AG09319 (cell line): ENCODE measurements at places on chromosomes 12 and 14.

- peak; percentile 63 for DNase-seq
Measured at GRCh38 chr14:100030452-100031153, 34.6 kb upstream of the EVL start.

- DNase-seq: no peak
Measured at GRCh38 chr12:8847435-8847834, 25.0 kb downstream of the A2ML1 start.

DNA sequence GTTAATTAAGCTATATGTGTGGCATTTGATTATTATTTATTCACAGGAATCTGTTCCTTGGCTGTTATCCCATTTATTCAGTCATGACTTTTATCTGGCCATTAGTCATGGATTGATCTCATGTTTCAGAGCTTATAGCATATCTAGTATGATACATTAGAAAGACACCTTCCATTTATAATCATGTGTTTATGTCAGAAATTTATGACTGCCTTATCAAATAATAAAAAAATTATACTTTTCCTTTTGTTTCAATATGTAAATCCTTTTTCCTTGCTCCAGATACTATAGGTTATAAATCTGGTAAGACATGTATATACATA lies 248.0 kb upstream of the PDE3A start:
- no peak for DNase-seq

DNA sequence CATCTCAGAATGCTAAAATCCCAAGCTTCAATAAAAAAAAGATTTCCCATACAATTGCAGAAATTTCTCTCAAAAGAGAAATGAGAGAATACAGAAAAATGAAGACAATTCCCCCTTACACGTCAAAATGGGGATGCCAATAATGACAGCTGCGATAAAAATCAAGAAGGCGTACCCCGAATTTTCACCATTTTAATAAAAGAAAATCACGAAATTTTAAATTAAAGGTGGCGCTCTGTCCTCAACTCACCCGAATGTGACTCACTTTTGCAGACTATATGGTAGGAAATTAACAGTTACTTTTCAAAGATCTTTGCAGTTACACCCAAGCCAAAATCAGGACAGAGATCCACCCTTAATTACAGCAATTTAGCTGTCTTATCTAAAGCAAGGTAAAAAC lies 2.1 kb downstream of the ATP2B1 start:
- no peak for DNase-seq

DNA sequence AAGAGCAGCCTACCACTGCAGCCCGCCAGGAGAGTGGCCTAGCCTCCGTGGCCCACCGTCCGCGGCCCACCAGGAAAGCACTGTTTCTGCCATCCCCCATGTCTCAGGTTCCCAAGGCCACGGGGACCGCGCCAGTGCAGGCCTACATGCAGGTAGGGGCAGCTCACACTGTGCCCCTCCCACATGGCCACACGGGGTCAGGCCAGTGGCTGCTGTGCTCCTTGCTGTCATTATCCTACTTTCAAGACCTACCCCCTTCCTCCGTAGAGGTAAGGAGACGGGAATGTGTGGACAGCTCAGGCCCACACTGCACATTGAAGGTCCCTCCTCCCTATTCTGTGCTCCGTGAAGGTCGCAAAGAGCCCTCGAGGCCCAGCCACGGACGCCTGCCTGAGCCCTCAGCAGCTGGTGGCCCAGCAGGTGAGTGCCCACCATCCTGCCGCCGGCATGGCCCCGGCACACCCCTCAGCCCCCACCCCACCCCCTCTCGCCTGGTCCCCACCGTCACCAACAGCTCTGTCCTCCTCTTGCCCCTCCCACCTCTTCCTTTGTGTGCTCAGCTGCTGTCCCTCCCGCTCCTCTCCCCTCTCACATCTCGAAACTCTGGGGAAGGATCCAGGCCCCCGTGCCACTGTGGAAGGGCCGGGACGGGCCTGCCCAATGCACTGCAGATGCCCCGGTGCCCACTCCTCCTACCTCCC lies 10.0 kb downstream of the DDX51 start:
- no peak for DNase-seq

- no peak for DNase-seq
Measured at GRCh38 chr12:109140560-109140959, 24.2 kb downstream of the ACACB start.

- no peak for DNase-seq
Measured at GRCh38 chr12:72467985-72468384, 195.8 kb downstream of the TRHDE start.

GRCh38 chr14:52310541-52310940 lies 3.6 kb upstream of the PTGER2 start:
- DNase-seq: no peak

GRCh38 chr14:33756833-33757232 lies 194.0 kb downstream of the EGLN3 start:
- no peak for DNase-seq

DNA sequence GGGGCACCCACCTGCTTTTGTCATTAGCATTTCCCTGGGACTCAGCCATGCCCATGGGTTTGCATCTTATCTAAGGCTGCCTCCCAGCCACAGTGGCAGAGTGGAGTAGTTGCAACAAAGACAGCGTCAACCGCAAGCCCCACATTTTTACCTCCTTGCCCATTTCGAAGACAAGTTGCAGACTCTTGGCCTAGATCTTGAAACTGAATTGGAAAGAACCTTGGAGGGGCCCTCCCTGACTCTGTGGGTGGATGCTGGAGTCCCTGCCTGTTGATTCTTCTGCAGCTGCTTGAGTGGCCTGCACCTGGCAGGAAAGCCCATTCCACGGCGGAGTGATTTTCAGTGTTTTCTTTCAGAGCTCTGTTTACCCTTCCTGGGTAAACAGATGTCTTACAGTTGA lies 309.0 kb downstream of the VRK1 start:
- no peak for DNase-seq

- DNase-seq: no peak
Measured at GRCh38 chr12:110249105-110249504, 31.9 kb upstream of the ATP2A2 start.

DNA sequence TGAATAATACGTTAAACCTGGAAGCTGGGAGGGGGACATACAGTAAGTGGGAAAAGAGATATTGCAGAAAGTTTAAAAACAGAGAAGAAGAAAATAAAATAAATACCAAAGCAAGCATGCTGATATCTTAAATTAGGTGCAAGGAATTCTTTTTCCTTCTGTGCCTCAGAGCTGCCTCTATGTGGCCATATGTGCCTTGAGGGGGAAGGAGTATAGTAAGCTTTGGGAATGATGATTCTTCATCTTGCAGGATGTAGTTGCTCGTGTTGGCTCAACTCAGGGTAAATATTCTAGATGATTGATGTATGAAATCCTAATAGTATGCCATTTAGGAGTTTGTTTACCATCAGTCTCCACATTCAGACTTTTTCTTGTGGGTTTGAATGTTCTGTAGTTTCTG lies 251.4 kb downstream of the RGS6 start:
- no peak for DNase-seq

DNA sequence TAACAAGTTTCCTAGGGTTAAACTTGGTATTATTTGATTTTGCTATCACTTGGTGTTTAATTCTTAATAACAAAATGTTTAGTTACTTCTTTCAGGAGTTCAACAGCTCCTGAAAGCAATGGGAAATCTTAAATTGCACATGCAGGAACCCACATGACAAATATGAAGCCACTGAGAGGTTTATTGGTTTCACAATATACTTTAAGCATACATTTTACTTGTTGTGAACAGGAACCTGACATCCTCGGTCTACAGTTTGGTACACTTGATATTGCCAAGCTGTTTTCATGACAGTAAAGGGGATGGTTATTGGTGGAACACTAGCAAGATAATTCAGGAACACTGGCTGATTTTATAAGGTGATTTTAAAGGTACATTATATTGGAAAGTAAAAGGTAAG lies 46.2 kb downstream of the SLC38A1 start:
- no peak for DNase-seq

DNA sequence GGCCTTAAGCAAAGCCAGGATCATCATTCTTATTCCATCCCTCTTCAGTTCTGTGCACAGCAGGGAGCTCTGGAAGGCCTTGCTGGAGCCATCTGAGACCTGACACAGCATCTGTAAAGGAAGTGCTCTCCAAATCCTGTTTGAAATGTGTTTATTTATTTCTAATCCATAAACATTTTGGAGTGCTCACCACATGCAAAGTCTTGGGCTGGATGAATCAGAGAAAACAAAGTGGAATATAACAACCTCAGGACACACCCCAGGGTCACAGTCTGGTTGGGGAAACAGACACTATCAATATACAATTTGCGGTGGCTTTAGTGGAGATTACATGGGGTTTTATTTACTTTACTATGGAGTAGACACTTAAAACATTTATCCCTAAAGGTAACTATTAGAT lies 54.3 kb downstream of the BMP4 start:
- DNase-seq: no peak

- DNase-seq: no peak
Measured at GRCh38 chr14:77364146-77364545, 12.7 kb downstream of the TMED8 start.

DNA sequence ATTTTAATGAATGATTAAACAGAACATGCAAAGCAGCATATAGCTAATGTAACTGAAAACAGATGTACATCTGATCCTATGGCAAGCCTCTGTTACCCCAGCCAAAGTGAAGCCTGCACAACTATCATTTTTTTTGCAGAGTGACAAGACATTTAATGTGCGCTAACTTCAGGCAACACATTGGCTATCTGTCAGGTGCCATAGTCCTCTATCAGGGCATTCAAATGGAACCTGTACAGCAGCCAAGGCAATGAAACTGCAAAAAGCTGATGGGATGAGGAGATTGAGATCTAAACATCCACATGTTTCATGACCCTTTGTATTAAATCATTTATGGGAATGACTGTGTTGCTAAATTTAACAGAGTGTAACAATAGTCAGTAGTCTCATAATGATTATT lies 1088.5 kb upstream of the TMEM132C start:
- DNase-seq: no peak

- no peak for DNase-seq
Measured at GRCh38 chr14:43147485-43147884, 1359.6 kb downstream of the FSCB start.

DNA sequence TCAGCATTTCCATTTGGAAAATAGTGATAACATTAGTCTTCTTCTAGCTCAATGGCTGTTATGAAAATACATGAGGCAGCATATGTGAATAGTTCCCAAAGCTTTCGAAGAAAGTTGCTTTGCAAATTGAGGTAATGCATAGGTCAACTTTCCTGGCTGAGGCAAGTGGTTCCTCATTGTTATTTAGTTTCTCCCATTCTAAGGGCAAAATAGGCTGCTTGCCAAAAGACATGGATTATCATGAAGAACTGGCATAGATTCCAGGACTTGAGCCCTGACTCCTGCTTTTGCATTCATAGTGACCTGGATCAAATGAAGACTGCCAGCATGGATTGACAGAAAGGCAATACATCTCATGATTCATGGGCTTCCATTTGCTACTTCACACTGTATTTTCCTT lies 35.7 kb downstream of the LRFN5 start:
- DNase-seq: no peak
